ENCODE measurements at places on chromosomes 6 and 20.

DNA sequence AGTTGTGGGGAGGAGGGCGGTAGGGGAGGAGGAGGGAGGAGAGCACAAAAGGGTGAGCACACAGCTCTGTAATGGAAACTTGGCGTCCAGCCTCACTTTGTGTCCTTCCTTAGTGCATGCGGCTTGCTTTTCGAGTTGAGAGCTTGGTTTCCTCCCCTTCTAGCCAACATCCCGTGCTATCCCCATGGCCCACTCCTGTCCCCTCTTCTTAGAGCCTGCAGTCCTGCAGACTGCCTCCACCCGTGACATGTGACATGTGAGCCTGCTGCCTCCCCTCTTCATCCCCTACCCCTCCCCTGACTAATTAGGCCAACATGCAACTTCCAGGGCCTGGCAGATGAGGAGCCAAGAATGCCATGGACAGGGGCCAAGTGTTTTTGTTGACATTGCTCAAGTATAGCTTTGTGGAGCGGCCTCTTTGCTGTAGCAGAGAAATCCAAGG lies 63.2 kb downstream of the SLC24A3 start:
- no peak for DNase-seq

- no peak for DNase-seq
Observed at GRCh38 chr6:115932481-115932880, 128.2 kb downstream of the FRK start.

GRCh38 chr20:18524646-18525045 lies 16.9 kb downstream of the SEC23B start:
- no peak for DNase-seq

DNA sequence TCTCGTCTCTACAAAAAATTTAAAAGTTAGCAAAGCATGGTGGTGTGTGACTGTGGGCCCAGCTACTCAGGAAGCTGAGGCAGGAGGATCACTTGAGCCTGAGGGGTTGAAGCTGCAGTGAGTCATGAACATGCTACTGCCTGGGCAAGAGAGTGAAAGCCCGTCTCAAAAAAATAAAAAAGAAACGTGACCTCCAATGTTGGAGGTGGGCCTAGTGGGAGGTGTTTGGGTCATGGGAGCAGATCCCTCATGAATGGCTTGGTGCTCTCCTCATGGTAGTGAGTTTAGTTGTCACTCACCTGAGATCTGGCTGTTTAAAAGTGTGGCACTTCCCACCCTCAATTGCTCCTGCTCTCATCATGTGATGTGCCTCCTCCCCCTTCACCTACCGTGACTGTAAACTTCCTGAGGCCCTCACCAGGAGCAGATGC lies 24.3 kb downstream of the RBL1 start:
- no peak for DNase-seq

DNA sequence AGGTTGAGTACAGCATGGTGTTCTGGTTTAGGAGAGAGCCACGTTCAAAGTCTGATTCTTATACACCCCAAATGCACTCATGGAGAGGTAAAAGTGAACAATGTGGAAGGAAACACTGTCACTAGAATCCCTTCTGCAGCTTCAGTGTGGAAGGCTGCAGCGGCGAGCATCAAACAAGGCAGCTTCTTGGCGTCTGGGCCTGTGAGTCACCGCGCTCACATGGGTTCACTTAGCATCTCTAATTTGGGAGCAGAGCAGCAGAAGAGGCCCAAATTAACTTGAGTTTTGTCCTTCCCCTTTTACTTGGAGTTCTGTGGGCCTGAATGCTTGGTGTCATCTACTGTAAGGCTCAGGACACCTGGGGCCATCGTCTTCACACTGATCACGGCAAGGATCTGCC lies 10.9 kb upstream of the E2F1 start:
- DNase-seq: no peak

GRCh38 chr6:43125555-43125954 lies 45.5 kb upstream of the SRF start:
- no peak for DNase-seq

- no peak for DNase-seq
Observed at GRCh38 chr20:58372806-58373205, 16.2 kb upstream of the VAPB start.

DNA sequence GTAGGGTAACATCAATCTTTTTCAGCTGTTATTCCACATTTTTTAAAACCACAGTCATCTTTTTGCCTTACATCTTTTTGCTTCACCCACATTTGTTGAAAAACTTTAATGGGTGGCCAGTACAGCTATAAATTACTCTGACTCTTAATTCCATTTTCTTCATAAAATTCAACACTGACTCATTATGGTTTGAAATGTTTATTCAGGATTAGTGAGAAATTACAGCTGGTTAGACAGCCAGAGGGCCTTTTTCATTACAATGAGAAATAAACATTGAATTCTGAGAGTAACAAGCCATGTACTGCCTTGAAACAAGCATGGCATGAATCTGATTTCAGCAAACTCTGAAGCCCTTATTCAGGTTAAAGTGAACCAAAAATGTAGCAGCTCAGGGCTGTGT lies 19.5 kb downstream of the NDUFAF4 start:
- DNase-seq: no peak

DNA sequence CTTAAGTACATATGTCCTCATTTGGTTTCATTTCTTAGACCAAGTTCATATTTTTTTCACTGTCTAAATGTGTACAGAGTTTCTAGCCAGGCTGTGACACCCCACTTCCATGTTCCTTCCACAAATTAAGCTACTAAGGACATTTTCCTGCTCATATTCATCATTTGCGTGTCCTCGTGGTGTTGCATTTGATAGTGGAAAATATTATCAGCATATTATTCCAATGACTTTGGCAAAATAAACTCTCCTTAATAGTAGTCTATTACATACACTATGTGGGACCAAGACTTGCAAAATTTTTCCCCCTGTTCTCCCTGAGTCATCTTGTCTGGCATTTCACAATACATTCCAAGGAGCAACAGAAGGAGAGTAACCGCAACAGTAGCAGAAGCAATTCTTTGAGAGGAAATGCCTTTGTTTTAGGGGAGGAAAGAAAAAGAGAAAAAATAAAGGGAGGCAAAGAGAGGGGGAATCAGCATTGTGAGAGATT lies 599.2 kb downstream of the COL12A1 start:
- no peak for DNase-seq

GRCh38 chr20:62449951-62450691 lies 22.8 kb upstream of the RBBP8NL start:
- no peak for DNase-seq

DNA sequence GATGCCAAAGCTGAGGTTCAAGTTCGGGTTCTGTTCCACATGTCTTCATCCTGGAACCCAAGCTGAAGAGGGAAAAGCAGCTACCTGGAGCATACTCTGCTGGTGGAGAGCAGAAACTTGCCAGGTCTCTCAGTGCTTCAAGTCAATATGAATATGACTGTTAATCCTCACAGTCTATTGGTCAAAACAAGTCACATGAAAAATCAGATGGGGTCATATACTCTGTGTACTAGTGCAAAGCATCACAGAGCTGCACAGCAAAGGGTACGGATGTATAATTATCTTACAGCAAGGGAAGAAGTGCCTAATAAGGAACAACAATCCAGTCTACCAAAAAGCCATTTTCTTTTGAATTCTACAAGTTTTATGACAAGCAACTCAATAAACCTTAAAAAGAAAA lies 11.6 kb downstream of the NCOA7 start:
- DNase-seq: no peak

GRCh38 chr6:143967706-143968376 lies 40.2 kb downstream of the PLAGL1 start:
- DNase-seq: no peak

DNA sequence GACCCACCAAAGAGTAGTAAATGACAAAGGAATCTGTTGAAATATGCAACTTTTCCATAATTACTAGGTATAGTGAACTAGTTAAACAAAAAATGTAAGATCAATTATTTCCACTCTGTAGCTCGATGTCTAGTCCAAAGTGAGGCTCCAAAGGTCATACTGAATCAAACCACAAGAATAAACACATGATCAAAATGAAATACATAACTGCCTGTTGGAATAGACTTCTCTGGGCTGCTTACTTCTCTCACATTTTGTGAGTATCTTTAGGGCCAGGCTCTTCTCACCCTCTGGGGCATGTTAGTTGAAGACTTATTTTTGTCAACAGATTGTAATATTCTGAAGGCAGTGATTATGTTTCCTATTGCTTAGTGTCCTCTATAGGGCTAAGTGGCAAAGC lies 103.7 kb upstream of the TMEM170B start:
- no peak for DNase-seq

- DNase-seq: no peak
Observed at GRCh38 chr6:41707565-41708200, 27.7 kb downstream of the TFEB start.

DNA sequence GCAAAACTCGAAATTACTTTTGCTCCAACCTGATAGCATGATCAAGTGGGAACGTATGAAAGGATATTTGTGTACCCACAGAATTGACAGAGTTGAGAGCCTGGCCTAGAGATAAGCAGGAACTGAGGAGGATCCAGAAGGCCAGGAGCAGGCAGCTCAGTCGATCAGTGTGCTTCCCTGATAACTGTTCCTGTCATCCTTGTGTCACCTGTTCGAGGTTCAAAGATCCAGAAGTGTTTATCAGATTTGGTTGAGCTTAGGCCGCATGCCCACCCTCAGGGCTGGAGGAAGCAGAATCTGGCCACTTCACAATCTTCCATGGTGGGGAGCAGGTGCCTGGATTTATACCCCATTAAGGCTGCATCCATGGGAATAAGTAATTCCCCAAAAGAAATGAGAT lies 124.8 kb downstream of the QRSL1 start:
- no peak for DNase-seq

- DNase-seq: no peak
Observed at GRCh38 chr6:170089963-170090362, 200.9 kb downstream of the DLL1 start.

DNA sequence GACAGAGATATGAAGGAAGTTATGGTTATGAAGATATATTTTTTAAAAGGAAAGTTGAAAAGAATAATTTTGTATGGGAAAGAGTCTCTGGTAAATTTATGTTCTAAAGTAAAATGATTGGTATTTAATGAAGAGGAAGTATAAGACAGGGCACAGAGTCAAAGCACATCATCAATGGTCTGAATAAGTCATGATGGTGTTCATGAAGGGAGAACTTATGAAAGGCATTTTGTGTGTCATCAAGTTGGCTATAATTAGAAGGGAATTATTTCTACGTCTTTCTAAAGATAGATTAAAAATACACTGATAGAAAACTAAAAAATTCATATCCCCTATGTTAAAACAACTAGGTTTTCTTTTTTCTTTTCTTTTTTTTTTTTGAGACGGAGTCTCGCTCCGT lies 21.4 kb upstream of the SNAI1 start:
- no peak for DNase-seq

- no peak for DNase-seq
Observed at GRCh38 chr6:167087857-167088354, 35.0 kb upstream of the CCR6 start.

DNA sequence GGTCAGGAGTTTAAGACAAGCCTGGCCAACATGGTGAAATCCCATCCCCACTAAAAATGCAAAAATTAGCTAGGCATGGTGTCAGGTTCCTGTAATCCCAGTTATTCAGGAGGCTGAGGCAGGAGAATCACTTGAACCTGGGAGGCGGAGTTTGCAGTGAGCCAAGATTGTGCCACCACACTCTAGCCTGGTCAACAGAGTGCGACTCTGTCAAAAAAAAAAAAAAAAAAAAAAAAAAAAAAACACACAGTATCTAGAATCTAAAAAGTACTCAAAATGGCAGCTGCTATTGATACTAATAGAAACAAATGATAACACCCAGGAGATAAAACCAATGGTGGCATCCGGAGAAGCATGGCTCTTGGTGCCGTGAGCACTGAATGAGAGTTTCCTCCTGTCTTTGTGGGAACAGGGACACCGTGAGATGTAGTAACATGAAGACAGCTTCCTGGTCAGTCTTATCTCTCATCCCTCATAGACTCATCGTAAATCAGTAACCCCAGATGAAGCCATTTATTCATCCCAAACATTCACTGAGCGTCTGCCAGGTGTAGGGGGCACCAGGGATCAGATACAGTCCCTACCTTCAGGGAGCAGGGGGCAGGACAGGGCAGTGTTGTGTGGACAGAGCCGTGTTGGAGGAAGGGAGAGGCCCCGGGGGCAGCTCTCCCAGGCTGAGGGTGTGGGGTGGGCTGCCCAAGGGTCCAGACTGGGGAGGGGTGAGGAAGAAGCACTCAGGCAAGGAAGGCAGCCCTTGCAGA lies 66.1 kb downstream of the SYNJ2 start:
- no peak for DNase-seq

- DNase-seq: no peak
Observed at GRCh38 chr6:17914651-17915050, 72.8 kb downstream of the KIF13A start.

- no peak for DNase-seq
Observed at GRCh38 chr6:38495518-38495917, 144.2 kb downstream of the BTBD9 start.

- no peak for DNase-seq
Observed at GRCh38 chr6:133275213-133275612, 34.1 kb downstream of the EYA4 start.

GRCh38 chr6:34897716-34898115 lies 8.7 kb downstream of the ANKS1A start:
- DNase-seq: no peak

- DNase-seq: no peak
Observed at GRCh38 chr6:134046054-134046453, 6.4 kb downstream of the SLC2A12 start.

GRCh38 chr6:149903938-149904611 lies 6.2 kb upstream of the RAET1E start:
- DNase-seq: no peak

DNA sequence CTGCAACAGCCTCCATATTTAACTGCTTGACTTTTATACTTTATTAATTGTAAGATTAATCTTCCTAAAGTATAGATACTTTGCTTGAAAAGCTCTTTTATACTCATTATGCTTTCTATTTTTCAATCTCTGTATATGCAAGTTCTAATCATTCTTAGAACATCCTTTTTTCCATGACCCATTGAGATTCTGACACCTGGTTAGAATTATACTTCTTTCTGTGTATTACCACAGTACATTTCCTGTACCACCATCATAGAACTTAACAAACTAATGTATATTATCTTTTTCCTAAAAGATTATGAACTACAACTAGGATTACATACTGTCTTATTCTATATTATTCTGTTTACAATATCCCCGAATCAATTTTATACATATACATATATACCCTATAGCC lies 13.5 kb downstream of the SERINC1 start:
- no peak for DNase-seq

DNA sequence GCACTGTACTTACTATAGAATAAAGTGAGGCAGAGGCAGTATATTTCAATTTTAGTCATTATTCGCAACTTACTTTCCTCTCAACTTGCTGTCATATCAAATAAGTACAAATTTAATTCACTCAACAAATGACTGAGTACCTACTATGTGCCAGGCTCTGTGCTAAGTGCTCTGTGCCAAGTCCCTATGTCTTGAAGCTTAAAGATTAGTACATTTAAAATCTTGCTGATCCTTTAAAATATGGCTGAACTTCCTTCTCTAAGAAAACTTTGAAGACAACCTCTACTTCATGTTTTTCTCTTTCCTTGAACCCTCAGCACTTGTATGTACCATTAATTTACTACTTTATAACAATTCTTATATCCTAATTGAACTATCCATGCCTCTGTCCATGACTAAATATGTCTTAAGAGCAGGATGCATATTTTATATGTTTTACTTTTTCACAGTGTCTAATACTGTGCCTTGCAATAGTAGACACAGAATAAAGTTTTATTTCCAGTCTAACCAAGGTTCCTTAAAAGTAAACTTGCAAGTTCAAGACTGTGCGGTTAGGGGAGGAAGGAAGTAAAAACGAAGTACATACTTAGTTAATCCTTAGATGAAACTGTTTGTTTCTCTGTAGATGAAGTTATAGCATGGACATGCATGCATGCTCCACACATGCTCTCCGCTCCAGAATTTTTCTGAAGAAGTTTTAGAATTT lies 10.0 kb upstream of the LATS1 start:
- DNase-seq: no peak

Data from activated CD8-positive, alpha-beta memory T cell treated with anti-CD3 and anti-CD28 coated beads for 48 hours (primary cell).